K562 (cell line): ENCODE measurements at places on chromosomes 4 and X.
A peak's percentile ranks its signal among the peaks of the same experiment; 100 is the strongest.

GRCh38 chr4:7031558-7032449 lies 11.4 kb upstream of the TADA2B start:
- DNase-seq, result peak; percentile 89

GRCh38 chr4:47075262-47075661 lies 43.9 kb downstream of the GABRB1 start:
- no peak for DNase-seq

DNA sequence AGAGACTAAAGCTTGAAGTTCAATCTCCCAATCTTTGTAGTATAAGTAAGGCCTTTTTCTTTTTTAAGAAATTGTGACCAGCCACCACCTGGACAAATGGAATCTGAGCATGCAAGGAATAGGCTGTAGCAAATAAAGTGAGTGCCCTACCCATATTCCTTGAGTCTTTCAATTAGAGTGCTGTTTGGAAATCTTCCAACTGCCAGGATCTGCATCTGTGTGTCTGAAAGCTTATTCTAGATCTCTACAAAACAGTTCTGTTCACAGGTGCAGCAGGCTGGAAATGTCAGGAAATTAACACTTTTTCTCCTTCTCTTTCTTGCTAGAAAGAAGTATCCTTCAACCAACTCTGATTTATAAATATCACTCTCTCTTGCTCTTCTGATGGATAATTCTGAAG lies 76.7 kb upstream of the NDST3 start:
- DNase-seq, result no peak

- no peak for DNase-seq
These were observed 55.4 kb upstream of the RASGEF1B start for GRCh38 chr4:81527115-81527514.
